ENCODE measurements at places on chromosomes 6 and 20.

GRCh38 chr6:101534386-101534785 is 140.9 kb downstream of the GRIK2 start:
- DNase-seq: peak; percentile 22

DNA sequence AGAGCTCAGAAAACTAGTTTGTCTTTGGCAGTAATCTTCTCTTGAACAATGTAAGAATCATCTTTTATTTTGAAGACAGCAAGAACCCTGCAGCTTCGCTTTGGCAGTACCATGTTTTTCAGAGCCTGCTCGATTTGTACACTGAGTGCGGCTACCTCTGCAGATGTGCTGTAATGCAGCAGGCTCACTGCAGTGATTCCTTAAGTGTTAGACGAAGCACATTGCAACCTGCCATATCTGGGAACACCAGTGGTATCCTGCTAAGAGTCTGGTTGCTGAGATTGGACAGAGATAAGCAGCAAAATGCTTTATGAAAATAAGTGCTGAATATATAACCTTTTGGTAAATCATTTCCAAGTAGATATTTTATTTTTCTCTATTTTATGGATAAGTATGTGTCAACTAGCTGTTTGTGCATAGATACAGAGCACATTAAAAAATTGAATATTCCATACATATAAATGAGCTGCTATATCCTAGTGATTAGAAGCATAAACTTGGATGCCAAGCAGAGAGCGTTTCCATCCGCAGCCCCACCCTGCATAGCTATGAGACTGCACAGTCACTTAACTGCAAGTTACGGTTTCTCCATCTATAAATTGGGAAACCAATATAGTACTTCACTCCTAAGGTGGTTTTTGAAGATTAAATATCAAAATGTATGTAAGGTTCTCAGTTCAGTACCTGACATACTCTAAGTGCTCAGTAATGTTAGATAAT is 328.3 kb downstream of the FARS2 start:
- DNase-seq: no peak

GRCh38 chr6:110353457-110354001 is 4.6 kb downstream of the METTL24 start:
- no peak for DNase-seq

DNA sequence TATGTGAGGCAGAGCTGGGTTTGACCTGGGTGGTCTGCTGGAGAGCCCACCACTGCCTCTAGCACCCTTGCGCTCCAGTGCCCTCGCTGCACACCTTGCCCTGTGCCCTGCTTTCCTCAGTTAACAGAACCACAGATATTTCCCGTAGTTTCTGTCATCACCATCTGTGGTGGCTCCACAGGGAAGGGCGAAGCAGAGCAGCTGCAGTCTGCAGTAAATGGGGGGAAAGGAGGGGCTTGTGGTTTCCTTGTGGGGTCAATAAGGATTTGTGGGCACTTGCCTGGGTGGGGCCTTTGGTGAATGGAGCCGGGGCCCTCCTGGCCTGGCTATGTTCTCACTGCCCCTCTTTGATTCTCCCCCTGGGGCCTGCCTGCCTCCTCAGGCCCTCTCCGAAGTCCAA is 21.2 kb upstream of the CCDC167 start:
- no peak for DNase-seq

- DNase-seq: no peak
These were observed 66.6 kb downstream of the AFG1L start for GRCh38 chr6:108361312-108361932.

GRCh38 chr6:150363733-150364132 is 5.1 kb upstream of the IYD start:
- no peak for DNase-seq

DNA sequence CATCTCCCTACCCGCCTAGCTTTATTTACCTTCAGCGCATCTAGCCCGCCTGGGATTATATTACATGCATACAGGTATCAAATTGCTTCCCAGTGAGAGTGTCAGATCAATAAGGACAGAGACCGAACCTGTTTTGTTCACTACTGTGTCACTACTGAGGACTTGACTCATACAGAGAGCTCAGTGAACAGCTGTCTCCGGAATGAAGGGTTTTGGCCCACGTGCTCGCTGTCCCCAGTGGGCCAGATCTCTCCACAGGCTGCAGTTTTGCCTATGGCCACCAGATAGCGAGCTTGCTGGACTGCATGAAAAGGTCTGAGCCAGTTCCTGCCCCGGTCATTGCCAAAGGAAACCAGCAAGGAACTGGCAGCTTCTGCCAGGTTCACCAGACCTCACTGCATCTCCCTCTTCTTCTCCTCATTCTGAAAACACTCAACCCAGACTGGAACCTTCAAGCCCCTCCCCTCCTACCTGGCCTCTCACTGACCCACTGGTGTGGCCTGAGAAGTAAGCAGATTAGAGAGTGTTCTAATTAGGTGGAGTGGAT is 150.8 kb downstream of the ZMYND8 start:
- DNase-seq: no peak

Data from GM04503 (cell line).